IMR-90 (cell line): ENCODE measurements at places on chromosomes 12 and 14.

- DNase-seq = peak; percentile 81
These were observed 189.7 kb downstream of the EPS8 start for GRCh38 chr12:15599266-15600037.

GRCh38 chr14:29745863-29746262 lies 181.8 kb downstream of the PRKD1 start:
- DNase-seq = no peak

- peak; percentile 36 for DNase-seq
These were observed 20.2 kb downstream of the KRT8 start for GRCh38 chr12:52884526-52885293.

GRCh38 chr12:70854138-70854537 lies 66.4 kb downstream of the PTPRR start:
- DNase-seq = no peak

DNA sequence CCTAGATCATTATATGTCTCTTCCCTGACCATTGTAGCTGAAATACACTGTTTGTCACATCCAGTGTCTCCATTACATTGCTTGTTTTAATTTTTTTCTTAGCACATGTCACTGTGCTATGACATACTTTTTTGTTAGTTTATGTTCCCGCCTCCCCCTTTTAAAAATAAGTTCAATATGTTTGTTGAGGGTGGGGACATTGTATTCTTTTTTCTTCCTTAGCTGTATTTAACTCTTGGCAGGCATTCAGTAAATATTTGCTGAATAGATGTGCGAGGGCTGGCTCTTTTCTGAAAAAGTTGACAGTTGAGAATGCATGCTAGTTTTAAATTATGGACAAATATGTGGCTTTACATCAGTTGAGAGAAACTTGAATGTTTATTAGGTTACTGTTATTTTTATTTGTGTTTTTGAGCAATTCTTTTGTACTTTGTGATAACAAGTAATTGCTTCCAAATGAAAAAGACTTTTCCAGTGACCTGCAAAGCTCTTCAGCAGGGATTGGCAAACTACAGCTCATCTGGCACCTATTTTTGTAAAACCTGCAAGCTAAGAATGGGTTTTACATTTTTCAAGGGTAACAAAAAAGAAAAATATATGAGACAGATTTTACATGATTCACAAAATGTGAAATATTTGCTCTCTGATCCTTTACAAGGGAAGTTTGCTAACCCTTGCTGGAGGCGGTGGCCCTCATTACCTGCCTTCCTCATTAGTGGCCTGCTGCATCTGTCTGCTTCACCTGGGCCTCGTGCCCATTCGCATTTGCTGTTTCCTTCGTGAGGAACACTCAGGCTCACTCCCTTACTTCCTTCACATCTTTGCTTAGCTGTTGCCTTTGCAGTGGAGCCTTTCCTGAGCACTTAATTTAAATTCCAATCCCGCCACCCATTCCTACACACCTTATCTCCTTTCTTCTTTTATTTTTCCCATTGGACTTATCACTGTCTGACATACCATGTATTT lies 229.4 kb downstream of the ERC1 start:
- DNase-seq = no peak

DNA sequence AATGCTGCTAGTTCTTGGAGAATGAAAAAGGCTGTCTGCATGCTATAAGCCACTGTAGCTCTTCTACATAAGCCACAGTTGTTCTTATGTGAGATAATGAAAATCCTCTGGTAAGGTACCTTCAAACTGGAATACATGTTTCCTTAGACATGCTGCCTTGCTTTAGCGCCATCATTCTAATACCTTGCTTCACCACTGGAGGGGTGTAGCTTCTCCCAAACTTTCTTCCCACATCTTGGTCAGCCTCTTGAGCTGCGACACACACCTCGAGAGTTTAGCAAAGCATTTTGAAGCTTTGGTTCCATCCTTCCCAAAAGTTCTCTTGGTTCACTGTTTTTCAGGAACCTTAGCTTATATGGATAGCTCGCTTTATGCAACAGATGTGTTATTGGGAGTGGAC lies 69.5 kb downstream of the NKX2-1 start:
- DNase-seq = no peak

GRCh38 chr14:55807053-55807880 lies 227.3 kb downstream of the KTN1 start:
- peak; percentile 80 for DNase-seq
